IPS DF 19.7 (cell line): ENCODE measurements at places on chromosomes 2 and 18.

- no peak for DNase-seq
Measured at GRCh38 chr2:144579556-144579955, 59.6 kb upstream of the ZEB2 start.

- no peak for DNase-seq
Measured at GRCh38 chr2:223096235-223096970, 44.4 kb downstream of the KCNE4 start.

DNA sequence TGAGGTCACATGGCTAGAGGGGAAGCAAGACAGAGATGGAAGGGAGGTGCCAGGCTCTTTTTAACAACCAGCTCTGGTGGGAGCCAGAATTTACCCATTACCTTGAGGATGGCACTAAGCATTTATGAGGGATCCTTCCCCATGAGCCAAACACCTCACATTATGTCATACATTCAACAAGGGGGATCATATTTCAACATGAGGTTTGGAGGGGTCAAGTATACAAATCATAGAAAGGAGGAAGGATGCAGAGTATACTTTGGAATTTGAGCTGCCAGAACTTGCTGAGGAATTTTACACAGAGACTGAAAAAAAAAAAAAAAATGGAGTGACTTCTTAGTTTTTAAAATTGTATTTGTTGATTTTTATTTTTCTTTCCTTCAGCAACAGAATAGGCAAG is 891.4 kb downstream of the CCDC85A start:
- DNase-seq = no peak

GRCh38 chr2:103005393-103005792 is 243.6 kb downstream of the TMEM182 start:
- DNase-seq = no peak

DNA sequence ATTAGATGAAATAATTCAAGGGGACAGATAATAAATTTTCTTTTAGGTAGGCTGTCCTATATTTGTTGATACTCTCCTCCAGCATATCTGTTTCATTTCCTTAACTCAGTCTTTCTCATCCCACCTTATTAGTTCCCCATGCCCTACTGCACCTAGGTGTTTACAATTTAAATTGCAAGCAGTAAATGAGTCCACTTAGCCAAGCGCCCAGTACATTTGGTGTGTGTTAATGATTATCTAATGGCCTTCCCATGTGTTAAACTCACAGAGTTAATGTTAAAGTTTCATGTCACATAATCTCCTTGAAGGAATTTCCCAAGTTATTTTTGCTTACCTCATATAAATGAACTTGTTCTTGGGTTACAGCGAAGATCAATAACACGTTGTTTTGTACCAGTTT is 31.2 kb downstream of the ITGB6 start:
- DNase-seq = no peak

DNA sequence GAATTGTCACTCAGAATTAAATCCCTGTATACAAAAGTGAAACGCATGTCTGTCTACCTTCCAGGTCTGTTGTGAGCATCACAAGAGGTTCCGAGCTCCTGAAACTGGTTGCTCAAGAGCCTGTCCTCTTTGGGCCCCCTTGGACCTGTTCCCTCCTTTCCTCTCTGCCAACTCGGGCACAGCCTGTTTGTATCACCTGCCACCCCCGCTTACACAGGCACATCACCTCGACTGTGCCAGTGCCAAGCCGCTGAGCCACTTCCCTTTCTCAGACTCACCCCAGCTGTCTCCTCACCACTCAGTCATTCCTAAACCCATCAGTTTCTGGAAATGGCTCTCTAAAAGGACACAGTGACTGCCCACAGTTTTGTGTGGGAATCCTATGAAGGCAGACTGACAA is 3.1 kb downstream of the EFR3B start:
- DNase-seq = no peak

DNA sequence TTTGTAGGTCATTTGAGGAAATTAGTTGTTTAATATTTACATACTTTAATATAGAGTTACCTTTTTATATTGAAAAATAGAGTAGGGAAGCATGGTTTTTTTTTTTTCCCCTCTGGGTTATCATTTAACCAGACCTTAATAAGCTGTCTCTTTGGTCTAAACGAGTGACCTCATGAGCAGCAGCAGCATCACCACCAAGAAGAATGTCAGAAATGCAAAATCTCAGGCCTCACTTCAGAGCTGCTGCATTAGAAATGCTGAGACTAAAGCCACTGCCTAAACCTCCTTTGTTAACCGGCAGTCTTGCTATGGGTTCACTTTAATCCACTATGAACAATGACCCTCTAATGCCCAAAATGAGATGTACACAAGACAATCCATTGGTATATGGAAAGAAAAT is 733.7 kb upstream of the FAM98A start:
- DNase-seq = no peak

- DNase-seq = no peak
Measured at GRCh38 chr2:236794176-236794957, 224.7 kb downstream of the ACKR3 start.

DNA sequence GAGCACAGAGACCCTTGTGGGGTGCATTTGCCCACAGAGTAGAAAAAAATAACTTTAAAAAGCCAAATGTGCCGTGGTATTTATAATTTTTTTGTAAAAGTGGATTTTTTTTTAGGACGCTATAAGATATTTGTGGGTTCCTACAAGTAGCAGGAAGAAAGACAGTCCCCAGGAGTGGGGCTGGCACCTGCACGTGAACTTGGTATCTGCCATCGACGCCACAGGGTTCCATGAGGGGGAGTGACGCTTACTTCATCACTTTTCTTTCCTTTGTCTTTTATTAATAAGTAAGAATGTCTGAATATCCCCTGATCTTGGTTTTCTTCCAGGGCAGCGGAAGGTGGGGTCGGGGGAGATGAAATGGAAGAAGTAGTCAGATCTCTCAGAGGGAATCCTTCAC is 207.0 kb downstream of the TWIST2 start:
- no peak for DNase-seq

DNA sequence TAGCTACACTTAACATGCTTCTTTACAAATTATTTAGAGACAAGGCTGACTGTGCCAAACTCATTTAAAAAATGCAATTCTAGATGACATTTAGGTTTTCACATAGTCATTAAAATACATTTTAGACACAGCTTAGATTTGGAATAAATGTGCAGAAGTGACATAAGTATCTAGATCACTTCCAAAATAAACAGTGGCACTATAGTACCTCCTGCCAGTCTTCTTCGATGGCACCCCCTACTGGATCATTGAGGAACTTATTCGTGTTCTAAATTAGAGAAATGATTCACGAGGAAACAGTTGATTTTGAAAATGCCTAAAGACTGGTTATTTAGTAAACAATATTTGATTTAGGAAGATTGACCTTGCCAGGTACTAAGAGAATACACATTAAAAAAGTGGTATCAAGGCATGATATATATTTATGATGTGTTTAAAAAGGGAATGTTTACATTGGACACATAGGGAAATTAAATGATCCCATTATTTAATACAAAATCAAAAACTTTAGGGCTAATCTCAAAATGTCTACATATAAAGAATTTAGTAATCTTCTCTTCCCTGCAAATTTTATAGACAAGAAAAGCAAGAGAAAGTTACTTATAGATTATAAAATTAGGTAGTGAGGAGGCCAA is 323.9 kb downstream of the XIRP2 start:
- DNase-seq = no peak

GRCh38 chr2:153641046-153641445 is 162.5 kb upstream of the RPRM start:
- no peak for DNase-seq

GRCh38 chr2:3251946-3252345 is 125.7 kb downstream of the EIPR1 start:
- no peak for DNase-seq

- DNase-seq = no peak
Measured at GRCh38 chr2:15092691-15093090, 460.2 kb downstream of the LRATD1 start.
